Epithelial cell of proximal tubule (primary cell): ENCODE measurements at places on chromosomes 4 and X. TPM values are rescaled to one million over a fixed set of nuclear protein-coding genes. Genes with fewer than 3 reads are reported as not detected.
A peak's percentile ranks its signal among the peaks of the same experiment; 100 is the strongest.

Gene FAM53A
- total RNA-seq, result 2.1 and 2.5 TPM in 2 replicates

Gene PNMA3
- total RNA-seq, result 0.22 and 0.69 TPM in 2 replicates

Gene HSD17B13
- total RNA-seq, result not detected in 2 replicates

Gene RAB9B
- 0.22 and 0.40 TPM in 2 replicates for total RNA-seq

Gene ZFYVE28
- 0.58 and 1.8 TPM in 2 replicates for total RNA-seq

Gene METTL14
- total RNA-seq, result 21.1 and 55.5 TPM in 2 replicates

Gene SPANXB1
- total RNA-seq, result 0.65 TPM in 1 of 2 replicates, not detected in the other

Gene CAPN6
- total RNA-seq, result 0.36 and 1.2 TPM in 2 replicates

Gene SPRY1
- total RNA-seq, result 6.4 and 14.8 TPM in 2 replicates

Gene EDA2R
- total RNA-seq, result 1.0 and 3.9 TPM in 2 replicates

Gene FAM9C
- total RNA-seq, result not detected in 2 replicates

Gene FGFBP1
- total RNA-seq, result 18.8 and 36.8 TPM in 2 replicates

- no peak for DNase-seq
Measured at GRCh38 chr4:169361756-169362155, 91.0 kb upstream of the SH3RF1 start.

GRCh38 chr4:137274404-137274803 is 257.9 kb downstream of the PCDH18 start:
- DNase-seq, result no peak

DNA sequence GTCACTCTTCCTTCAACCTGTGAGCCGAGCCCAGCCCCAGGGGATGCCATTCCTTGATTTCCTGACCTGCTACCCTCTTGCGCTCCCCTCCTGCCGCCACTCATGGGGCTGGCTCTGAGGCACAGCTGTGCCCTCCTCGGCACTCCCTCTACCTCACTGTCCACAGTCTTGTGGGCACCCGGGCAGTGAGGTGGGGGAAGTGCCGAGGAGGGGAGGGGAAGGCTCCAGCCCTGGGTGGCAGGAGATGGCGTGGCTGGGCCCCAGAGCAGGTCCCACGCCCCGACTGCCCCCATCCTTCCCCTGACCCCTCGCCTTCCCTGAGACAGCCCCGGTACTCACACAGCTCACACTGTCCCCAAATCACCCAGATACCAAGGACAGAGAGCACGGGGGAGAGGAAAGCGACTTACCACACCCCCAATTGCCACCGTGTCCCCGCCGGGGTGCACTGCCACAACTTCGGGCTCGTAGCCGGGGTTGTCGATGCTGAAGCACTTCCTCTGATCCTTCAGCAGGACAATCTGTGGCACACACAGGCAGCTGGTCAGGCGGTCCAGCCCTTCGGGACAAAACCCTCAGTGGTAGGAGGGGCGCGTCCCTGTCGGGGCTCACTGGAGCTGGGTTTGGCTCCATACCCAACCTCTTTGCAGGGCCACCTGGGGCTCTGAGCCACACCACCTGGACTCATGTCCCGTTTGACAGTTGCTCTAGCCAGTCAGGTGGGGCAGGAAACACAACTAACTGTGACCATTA is 37.9 kb downstream of the WDR1 start:
- no peak for DNase-seq

DNA sequence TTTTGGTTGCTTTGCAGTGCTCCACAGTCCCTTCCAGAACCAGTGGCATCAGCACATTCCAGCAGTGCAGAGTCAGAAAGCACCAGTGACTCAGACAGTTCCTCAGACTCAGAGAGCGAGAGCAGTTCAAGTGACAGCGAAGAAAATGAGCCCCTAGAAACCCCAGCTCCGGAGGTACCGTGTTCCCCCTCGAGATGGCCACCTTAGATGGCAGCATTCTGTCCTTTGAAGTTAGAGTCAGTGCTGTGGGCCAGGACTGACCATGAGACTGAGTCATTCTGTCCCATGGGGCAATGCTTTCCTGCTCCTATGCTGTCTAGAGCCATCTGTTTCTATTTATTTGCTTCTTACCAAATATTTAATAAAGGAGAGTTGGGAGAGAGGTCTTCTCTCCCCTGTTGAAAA is 112.3 kb downstream of the KLHL8 start:
- no peak for DNase-seq

DNA sequence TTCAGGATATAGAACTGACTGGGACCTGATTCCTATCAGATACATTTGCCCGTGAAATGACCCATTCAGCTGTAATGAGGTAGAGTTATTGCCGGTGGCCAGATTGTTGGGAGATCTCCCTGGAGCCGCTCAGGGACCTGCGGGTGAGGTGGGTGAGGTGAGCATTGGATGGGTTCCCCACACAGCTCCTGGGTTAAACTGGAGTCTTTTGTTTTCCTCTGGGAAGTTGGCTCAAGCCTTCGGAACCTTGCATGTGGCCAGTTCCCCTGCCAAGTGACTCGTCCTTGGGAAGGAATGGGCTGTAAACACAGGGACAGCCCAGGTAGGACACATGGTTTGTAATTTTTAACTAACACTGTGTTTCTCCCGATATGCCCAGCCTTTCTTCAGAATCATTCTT is 31.6 kb upstream of the KIT start:
- no peak for DNase-seq

DNA sequence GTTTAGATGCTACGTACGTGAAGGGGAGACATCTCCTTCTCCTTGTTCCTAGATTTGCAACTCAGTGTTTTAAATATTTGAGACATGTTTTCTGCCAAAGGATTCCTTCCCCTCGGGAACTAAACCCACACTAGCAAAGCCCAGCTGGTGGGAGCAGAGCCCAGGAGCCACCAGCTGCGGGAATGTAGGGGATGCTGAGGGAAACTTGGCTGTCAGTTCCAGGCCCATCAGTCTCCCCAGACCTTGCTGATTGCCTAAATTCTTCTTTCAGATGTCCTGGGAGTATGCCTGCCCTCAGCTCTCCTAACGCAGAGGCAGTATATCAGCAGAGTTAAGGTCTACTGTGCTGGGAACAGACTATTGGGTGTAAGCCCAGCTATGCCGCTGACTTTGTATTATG is 630.0 kb upstream of the TENM3 start:
- no peak for DNase-seq

- DNase-seq, result no peak
Measured at GRCh38 chr4:88857588-88857987, 160.0 kb upstream of the NAP1L5 start.

DNA sequence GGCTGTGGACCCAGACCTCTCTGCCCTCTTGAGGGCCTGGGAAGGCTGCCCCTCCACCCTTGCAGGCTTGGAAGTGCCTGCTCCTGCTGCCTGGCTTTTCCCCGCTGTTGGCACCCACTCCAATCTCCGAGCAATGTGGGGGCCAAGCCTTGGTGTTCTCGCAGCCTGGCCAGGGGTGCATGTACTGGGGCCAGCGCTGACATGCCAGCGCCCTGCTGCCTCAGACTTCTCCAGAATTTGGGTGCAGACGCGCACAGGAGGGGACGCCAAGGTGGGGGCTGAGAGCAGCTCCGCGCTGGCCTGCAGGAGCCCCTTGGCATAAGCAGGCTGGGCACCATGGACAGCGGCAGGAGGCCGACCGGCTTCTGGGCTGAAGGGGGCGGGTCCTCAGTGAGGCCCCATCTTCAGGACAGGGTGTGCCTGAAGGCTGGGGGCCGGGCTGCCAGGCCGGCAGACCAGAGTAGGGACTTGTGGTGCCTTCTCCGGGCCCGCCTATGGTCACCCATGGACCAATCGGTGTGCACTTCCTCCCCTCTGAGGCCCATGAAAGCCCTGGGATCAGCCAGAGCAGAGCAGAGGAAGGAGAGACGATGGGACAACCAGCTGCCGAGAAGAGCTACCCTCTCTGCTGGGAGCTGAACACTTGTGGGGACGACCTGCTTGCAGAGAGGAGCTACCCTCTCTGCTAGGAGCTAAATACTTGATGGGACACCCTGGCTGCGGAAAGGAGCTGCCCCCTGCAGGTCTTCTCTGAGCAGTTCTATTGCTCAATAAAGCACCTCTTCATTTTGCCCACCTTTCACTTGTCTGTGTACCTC is 118.3 kb downstream of the DNAAF6 start:
- DNase-seq, result no peak

GRCh38 chr4:142551517-142552305 is 294.4 kb downstream of the INPP4B start:
- no peak for DNase-seq

GRCh38 chr4:125104616-125105015 is 210.1 kb upstream of the FAT4 start:
- no peak for DNase-seq

DNA sequence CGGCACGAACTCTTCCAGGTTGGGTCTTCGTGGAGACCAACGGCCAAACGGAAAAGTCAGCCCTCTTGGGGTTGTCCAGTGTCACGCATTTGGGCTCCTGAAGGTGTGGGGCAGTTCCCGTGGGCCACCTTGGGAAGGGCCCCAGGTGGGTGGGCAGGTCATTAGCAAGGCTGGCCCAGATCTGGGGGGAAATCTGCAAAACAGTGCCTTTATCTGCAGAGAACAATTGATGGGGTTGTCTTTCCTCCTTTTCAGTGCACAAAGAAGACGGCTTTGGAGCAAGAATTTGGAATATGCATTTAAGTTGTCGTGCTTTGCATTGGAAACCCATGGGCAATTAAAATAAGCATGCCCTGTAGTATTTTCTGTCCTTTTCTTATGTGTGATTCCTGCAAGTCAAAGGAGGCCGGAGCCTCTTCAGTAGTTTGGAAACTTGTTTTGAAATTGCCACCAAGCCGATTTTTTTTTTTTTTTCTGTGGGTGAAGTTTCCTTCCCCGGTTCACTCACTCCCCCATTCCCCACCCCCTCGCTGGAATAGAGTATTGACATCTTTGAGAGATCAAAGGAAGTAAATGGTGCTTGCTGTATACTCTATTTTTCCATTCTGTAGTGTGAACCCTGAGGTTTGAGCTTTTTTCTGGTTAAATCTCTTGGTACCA is 9.8 kb downstream of the ZIC3 start:
- DNase-seq, result no peak

DNA sequence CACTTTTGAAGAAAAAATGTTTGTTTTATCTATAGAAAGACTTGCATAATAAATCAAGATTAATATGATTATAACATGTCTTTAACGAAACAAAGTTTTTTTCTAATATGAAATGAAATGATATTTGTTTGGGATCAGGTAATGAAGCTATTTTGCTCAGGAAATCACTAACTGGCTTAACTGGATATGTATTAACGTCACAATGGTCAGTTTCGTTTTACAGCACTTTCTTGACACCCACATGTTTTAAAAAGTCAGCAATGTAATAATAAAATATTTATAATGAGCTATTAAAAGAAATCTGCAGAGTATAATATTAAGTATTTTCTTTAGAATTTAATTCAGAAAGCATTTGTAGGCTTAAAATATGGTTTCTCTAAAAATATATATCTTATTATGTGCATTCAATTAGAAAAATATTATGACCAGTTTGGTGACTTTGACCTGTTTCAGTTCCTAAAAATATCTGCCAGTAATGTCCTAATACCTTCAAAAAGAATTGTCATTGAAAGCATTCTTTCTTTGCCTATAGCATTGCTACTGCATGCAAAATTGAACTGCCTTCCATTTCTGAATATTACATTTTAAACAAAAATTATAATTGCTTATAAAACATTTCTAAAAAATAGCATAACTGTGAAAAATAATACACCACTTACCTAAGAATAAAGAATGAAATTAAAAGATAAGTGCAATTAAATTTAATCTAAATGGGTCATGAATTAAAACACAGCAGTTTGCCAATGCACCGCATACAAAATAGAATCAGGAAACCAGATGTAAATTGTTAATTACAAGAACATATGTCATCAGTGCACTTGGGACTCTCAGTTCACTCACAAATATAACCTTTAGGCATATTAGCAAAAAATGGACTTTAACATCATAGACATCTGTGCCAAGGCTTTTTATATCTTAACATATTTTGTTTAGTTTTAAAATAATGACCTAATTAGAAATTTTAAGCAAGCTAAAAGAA is 31.6 kb downstream of the TIGD2 start:
- DNase-seq, result no peak

DNA sequence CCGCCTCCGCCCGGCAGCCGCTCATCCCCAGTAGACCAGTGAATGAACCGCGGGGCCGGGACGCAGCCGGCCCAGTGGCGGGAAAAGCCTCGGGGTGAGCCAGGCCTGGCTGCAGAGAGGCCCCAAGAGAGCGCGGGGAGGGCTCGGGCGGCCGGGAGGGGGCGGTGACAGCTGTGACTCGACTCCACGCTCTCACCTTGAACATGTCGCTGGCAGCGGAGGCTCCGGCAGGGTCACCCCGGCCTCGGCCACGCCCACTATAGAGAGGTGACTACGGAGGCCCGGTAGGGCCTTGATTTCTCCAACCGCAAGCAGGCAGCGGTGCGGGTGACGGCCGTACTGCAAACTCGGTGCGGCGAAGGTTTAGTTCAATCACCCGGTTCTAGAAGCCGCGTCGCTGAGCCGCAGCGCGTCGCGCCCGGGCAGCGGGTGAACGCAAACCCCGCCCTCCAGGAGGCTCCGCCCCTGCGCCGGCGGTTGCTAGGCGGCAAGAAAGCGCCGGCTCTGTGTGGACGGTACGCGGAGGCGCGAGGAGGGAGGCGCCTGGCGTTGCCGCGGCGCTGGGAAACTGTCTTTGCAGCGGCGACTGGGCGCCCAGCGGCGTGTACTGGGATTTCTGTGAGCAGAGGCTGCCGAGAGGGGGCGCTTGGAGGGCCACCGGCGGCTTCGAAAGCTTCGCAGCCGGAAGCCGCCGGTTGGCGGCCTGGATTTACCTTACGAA is at the start of the genes APOO and CXorf58:
TSS of gene APOO (minus strand) at position 441 of the 721 bp plus-strand sequence. CDS start at position 205, 236 bp downstream.
TSS of gene CXorf58 (plus strand) at position 509 of the 721 bp plus-strand sequence. CDS start 2,297 bp downstream, outside the sequence.
- DNase-seq, result no peak

DNA sequence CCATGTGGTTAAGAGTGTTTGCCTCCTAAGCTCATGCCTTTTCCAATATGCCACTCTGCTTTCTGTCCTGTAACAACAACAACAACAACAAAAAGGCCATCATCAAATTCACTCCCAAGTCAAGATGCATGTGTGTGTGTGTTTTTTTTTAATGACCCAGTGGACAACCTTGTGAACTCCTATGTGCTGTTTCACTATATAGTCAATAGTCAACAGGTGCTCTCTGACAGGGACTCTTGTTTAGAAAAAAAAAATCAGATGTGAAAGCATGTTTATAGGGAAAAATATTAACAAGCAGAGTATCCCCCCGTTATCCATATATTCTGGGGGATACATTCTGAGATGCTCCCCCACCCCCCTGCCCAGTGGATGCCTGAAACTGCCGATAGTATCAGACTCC is 50.6 kb upstream of the BEND2 start:
- no peak for DNase-seq

- DNase-seq, result no peak
Measured at GRCh38 chrX:5998901-5999300, 229.8 kb downstream of the NLGN4X start.

- peak; percentile 25 for DNase-seq
Measured at GRCh38 chr4:117455088-117455487, 369.7 kb upstream of the TRAM1L1 start.

DNA sequence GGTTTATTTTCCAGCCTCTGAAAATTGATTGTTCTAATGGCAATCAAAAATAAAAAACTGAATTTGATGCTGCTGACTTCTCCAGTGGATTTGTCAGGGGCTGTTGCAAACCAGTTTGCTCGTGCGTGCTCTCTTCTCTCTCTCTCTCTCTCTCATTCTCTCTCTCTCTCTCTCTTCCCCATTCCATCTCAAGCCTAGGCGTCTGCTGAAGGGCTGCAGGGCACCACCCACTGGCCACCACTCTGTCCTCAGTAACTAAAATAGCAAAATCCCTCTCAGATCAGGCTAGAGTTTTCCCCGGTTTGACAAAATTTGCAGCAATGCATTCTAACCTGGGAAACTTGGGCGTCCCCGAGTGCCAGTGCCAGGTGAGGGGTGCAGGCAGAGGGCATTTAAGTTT is 19.4 kb downstream of the NKX6-1 start:
- DNase-seq, result no peak
